ENCODE measurements at places on chromosomes 13 and 19.

DNA sequence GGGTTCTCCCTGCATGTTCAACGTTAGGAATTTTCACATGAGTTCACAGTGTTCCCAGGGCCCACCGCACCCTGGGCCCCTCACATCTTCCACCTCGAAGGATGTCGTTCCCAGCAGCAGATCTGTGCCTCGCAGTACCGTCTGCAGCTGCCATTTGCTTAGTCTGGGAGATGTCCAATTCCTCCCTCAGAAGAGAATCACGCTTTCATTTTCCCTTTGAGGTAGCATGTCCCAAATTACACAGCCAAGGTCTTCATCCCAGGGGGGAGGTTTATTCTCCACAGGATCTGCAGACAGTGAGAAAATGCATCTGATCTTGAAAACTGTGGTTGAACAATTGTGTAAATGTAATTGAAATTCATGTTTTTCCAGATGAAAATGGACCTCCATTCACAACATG is 150.2 kb downstream of the DCT start:
- DNase-seq, result no peak

GRCh38 chr19:271856-272255 is 19.3 kb downstream of the PLPP2 start:
- DNase-seq, result no peak

DNA sequence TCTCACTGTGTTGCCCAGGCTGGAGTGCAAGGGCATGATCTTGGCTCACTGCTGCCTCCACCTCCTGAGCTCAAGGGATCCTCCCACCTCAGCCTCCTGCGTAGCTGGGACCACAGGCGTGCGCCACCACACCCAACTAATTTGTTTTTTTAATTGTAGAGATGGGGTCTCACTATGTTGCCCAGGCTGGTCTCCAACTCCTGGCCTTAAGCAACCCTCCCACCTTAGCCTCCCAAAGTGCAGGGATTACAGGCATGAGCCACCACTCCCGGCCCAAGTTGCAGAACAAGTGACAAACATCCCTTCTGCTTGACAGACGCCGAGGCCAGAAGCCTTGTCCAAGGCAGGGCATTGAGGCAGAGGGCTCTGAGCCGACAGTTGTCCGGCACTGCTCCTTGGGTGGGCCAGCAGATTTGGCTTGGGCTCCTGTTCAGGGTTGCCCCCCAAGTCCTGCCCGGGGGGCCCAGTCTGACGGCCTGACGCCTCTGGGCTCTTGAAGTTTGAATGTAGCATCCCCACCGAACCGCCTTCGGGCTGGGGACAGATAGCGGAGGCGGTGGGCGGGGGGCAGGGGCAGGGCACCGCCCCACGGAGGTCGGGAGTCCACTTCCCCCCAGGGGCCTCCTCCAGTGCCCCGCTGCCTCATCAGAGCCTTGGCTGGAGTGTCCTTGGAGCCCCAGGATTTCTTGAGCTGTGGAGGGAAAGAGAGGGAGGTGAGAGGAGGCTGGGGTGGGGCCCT is 5.7 kb upstream of the SPACA4 start:
- DNase-seq, result no peak

DNA sequence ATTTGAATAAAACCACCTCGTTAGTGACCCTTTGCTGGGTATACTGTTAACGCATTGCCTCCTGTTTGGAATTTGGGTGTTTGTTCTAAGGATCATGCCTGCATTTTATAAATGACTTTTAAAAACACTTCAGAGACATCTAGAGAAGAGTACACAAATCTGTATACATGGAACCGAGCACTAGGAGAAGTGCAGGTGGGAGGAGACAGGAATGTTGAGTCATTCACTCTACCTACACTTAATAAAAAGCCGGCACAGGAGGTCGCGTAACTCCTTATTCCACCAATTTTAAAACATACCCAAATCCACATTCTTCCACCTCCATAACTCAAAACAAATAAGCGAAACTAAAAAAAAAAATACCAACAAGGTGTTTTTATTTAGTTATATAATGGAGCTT is 48.6 kb downstream of the FGF9 start:
- DNase-seq, result no peak
